Lung microvascular endothelial cell (primary cell): ENCODE measurements at places on chromosomes 11 and 22.

DNA sequence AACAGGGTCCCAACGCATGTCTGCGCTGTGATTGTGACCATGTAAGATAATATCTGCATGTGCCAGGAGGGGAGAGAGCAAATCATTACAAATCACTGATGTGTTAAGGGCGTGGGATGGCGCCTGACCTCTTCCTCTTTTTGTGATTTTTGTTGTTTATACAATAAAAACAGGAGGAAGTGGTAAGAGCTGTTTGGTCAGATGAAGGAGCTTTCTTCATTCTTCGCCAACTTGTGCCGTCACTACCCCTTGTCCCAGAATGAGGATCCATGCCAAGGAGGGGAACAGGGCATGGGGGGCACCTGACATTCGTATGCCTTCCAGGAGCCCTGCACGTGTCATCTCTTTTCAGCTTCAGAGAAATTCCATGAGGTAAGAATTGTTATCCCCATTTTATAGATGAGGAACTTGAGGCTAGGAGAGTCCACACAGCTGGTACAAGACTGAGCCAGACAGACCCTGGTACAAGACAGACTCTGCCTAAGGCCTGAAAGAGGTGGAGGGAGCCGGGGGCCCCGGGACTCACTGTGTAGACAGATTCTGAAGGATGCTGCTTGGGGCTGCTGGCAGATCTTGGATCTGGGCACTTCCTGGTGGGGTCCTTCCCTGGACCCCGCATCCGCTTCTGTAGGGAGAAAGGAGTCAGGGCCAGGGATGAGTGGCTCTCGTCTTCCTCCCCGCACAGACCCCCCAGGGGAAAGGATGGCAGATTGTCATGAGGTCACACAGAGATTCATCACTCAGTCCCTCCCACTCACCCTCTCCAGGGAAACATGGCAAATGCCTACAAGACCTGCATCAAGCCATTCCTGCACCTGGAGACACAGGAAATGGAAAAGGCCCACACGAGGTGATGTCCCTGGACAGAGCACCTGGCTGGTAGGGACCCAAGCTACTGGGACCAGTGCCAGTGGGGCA is 34.6 kb downstream of the NFAM1 start:
- peak; percentile 49 for DNase-seq

GRCh38 chr11:121059605-121060004 is 35.7 kb downstream of the TBCEL start:
- DNase-seq: no peak

- DNase-seq: no peak
Measured at GRCh38 chr22:46121523-46122287, 28.6 kb upstream of the PPARA start.

- no peak for DNase-seq
Measured at GRCh38 chr11:57793351-57794115, 31.9 kb downstream of the CTNND1 start.

- DNase-seq: no peak
Measured at GRCh38 chr11:12235553-12235946, 125.2 kb downstream of the MICAL2 start.
